ENCODE measurements at places on chromosomes 12 and 14.
A peak's percentile ranks its signal among the peaks of the same experiment; 100 is the strongest.

DNA sequence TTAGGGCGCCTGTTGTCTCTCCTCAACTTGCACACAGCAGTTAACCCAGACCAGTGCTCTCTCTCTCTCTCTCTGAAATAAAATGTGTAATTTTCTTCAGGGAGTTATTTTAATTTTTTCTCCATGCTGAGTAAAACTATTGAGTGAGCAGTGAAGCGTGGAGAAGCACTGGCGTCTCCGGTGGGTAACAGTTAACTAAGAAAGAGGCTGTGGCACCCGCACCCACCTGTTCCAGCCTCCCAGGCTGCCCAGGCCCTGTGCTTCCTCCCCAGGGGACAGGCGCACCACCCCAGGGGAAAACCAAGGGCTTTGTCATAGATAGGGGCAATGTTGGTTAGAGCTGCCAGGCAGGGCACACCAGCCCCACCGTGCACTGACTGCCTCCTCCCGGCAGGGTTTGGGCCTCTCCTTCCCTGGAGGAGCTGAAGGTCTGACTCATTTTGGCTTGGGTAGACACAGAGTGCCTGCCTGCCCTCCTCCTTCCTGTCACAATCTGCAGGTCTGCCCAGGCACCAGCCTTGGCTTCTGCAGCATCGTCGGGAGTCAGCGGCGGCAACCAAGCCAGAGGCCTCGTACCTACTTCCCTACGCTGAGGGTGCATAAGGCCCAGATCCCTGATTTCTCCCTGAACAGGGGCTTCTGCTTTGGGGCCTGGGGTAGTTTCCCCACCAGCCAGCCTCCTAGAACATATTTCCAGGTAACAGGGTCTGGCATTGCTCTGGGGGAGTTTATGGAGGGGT is 3.9 kb downstream of the HOXC5 start:
- peak; percentile 96 for DNase-seq

- DNase-seq: no peak
These were observed 65.0 kb downstream of the HECTD1 start for GRCh38 chr14:31142455-31143087.

DNA sequence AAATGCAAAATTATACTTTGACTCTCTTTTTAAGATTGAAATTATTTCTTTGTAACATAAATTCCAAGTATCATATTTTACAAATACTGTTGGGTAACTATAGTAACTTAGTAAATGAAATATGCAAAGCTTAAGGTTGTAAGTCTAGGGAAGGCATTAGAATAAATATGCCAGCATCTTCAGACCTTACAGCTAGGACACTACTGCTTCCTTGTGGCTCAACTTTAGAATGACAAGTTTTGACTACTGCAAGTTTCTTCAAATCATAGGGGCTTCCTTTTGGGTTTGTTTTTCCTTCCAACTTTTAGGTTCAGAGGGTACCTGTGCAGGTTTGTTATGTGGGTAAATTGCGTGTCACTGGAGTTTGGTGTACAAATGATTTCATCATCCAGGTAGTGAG is 17.7 kb upstream of the ANP32D start:
- peak; percentile 15 for DNase-seq

GRCh38 chr12:132475304-132476037 is 14.5 kb upstream of the FBRSL1 start:
- no peak for DNase-seq

DNA sequence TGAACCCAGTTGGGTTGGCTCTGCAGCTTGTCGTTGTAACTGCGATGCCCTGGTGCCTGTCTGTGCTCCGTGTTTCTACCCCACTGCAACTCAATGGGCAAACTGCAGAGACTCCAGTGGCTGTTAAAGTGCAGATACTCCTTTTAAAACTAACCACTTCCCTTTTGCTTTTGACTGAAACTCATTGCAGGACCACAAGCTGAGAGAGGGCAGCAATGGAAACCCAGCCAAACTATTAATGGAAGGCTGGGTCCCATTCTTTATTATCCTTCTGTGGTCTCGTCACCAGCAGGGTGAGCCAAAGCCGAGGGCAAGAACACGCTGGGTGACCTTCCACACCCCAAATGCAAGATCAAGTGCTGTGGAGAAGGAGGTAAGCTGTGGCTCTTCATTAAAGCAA is 910.4 kb downstream of the VRK1 start:
- DNase-seq: no peak

DNA sequence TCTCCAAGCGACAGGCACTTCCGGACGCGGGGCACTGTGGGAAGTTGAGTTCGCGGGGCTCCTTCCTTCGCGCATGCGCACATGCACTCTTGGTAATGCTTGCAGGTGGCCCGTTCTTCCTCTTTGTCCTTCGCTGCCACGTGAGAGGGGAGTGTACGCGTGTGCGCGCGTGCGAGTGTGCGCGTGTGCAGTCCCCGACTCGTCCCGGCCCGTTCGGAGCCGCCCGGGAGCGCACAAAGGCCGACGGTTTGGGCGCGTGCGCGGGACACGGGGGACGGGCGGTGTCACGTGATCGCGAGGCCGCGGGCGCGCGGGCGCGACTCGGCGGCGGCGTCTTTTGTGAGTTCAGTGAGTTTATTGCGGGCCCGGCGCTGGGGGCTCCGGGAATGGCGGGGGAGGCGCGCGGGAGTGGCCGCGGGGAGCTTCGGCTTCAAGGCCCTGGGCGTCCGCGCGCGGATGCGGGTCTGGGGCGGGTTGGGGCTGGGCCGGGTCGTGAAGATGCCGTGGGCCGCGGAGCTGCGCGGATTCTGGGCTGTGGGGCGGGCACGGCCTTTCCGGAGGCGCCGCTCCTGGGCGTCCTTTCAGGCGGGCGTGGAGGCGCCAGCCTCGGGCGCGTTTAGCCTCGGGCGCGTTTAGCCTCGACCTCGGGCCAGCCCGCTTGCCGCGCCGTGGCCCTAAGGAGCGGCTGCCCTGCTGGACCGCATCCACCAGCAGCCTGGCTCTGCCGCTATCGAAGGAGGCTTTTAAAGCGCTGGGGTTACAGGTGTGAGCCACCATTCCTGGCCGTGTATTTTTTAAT is at the start of gene ZNF84:
ZNF84 (plus strand) TSS at position 303 of the 799 bp plus-strand sequence. CDS start 3,959 bp downstream, outside the sequence.
- DNase-seq: peak; percentile 99

DNA sequence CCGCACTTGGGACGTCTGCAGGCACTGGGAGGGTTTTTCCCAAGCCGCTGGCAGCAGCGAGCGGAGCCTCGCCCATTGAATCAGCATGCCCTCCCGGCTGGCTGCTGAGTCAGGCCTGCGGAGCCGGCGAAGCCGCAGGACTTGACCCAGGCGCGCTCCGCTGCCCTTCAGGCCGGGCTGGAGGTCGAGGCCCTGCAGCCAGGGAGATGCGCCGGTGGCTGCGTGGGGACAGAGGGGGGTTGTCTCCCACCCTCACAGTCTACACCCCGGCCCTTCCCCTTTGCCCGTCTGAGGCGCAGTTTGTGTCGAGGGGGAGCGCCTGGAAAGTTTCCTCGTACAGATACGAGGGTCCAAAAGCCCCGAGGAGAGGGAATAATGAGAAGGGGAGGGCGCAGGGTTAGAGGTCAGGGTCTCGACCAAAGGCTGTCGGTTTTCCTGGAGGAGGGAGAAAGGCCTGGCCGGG is 759 bp upstream of the KLC1 start:
- DNase-seq: peak; percentile 91

DNA sequence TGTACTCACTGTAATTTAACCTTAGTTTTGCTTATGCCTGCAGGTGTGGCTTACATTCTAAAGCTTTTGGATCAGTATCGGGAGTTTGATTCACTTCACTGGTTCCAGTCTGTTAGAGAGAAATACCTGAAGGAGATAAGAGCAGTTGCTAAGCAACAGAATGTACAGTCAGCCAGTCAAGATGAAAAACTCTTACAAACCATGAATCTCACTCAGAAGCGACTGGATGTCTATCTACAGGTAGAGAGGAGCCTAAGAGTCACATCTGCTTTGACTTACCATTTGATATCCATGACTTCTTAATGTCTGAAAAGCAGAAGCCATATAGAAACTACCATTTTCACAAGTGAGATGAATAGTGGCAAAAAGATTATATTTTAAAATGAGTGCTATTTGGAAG is 56.5 kb downstream of the WASHC4 start:
- DNase-seq: peak; percentile 64

DNA sequence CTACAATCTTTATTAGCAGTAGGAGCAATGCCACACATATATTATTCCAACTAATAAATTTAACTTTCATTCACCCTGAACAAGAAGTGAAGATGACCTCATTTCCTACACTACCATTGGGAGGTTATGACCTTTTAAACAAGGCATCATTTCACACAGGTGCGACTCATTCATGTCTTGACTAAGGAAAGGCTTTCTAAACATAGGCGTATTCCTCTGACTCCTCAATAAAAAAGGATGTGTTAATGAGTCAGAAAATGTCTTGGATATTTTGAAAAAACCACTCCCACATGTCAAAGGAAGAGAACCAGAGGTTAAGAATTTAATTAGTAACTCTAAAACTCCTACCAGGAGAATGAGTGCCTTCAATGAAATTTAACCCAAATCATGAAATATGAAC is 115.2 kb downstream of the PRICKLE1 start:
- DNase-seq: peak; percentile 96

DNA sequence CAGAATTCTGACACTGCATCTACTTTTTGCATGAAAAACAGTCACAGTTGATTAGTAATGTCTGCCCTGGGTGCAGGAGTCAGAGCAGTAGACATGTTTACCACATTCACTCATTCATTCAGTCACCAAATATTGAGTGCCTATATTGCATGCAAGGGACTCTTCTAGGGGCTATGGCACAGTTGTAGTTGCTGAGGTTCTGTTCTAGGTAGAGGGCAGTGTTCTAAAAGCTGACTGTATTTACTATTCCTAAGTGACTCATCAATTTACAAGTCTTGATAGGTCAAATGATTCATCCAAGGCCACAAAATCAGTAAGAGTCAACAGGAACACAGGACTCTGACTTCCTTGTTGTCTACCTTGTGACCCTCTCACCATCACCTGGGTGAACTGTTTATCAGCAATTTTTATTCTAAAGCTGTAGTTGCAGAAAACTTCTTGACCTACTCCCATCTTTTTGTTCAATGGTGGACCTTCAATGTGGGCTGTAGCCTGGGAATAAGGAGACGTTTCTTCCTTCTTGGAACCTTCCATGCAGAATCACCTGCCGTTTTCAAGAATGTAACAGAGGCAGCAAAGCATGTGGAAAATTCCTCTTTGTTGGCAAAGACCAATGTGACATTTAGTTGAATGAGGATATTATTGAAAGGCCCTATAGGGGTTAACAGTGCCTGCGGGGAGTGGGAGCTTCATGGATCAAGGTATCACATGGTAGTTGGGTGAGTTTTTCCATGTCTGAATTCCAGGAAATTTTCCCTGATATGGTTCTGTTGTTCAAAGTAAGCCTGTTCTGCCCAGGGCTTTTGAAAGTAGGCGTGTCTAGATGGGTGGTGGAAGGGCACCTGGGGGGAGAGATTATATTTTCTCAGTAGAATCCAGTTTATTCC is 223.2 kb downstream of the KTN1 start:
- DNase-seq: peak; percentile 94

GRCh38 chr12:76006028-76006925 is 25.3 kb downstream of the PHLDA1 start:
- DNase-seq: no peak

DNA sequence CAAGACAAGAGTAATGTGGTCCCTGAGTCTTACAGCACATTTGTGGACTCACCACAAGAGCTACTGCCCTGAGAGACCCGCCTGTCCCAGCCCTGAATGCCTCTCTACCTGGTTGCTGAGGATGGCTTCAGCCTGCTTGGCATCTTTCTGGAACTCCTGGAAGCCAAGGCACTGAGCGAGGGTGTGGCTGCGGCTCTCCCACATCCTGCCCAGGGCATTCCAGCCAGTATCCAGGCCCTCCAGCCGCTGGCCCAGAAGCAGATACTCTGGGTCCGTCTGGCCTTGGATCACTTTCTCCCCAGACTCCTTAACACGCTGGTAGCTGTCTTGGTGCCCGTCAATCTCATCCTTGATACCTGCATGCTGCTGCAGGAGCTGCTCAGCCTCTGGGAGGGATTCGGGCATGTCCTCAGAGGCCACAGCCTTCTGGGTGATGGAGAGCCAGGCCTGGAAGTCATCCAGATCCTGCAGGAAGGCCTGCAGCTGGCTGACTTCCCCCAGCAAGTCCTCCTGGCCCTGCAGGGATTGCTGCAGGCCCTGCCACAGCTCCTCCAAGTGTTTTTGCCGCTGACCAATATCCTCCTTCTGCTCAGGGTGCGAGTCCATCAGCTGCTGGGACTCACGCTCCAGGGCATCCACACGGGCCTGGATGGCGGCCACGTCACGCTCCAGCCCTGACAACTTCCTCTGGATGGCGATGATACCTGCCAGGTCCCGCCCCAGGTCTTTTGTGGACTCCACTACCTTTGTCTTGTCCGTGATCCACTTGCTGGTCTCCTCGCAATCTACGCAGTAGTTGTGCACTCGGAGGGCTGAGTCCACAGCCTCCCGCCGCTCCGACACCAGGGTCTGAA is 82.3 kb downstream of the PLEKHG3 start:
- no peak for DNase-seq

GRCh38 chr14:63578300-63578699 is 35.1 kb upstream of the PPP2R5E start:
- no peak for DNase-seq

GRCh38 chr14:39310051-39310450 is 76.3 kb downstream of the MIA2 start:
- DNase-seq: no peak

DNA sequence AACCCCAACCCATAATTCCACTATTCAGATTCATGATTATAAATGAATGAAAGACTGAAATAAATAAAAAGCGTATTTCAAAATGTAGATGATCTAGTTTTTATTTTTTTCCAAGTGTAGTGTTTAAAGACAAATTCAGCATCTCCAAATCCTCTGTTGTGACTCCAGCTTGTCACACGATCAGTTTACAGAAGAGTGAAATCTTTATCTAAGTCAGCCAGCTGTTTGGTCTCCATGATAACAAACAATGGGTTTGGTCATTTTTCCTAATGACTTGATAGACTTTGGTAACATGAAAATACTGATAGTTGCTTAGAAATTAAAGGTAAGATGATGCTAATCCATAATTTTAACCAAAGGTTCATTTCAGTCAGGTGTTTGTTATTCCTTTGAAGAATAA is 114.5 kb upstream of the RASSF8 start:
- no peak for DNase-seq

DNA sequence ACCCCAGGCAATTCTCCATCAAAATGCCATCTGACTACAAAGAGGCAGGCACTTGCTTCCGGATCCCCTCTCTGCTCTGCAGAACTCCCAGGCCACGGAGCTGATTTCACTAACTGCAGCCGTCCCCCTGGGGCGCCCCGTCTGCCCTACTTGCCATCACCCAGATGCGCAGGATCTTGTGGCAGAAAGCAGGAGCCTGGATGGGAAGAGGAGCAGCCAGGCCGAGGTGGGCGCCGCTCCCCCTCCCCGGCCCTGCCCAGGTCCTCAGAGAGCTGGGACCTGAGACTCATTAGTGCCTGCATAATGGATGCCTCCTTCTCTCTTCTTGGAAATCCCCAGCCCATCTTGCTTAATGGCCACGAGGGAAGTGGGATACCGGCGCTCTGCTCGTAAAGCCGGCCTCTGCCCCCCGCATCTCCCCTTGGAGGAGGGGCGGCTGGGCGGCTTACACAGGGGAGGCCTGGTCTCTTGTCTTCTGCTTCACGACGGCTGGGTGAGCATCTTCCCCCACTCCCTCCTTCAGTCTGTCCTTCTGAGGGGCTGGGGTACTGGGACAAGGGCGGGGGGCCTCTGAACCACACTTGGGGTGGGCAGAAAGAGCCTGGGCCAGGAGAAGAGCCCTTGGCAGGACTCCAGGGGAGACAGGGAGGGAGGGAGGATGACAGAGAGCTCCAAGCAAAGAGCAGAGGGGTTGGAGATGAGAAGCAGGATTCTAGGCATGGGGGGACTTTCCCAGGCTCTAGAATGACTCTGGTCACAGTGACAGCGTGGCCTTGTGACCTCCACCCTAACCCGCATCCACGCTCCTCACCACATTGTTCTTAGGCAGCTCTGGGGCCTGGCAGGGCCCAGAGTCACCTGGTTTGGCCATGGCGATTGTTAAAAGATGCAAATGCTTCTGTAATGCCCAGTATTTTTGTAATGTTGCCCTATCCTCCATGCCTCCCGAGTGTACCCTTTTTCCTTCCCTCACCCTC is 19.4 kb upstream of the EML1 start:
- no peak for DNase-seq

All from kidney tubule cell (primary cell).